ENCODE measurements at places on chromosomes 16 and 17.

DNA sequence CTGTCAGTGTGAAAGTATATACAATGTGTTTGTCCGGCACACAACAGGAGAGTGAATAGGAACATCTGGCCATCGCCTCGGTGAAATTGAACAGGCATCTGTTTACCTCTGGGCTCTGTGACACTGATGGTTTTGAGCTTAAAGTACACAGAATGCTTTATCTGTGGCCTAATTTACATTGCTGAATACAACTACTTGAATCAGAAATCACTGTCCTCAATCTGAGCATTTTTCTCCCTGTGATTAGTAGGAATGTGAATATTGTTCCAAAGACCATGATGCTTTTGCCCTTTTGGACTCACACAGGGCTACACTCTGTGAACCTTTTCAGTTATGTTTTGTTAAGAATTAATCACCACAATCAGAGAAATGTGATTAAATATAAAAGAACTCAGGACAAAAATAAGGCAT is 323.0 kb upstream of the TBX2 start:
- no peak for DNase-seq

- no peak for DNase-seq
Measured at GRCh38 chr16:85270374-85270773, 158.1 kb upstream of the CIBAR2 start.

DNA sequence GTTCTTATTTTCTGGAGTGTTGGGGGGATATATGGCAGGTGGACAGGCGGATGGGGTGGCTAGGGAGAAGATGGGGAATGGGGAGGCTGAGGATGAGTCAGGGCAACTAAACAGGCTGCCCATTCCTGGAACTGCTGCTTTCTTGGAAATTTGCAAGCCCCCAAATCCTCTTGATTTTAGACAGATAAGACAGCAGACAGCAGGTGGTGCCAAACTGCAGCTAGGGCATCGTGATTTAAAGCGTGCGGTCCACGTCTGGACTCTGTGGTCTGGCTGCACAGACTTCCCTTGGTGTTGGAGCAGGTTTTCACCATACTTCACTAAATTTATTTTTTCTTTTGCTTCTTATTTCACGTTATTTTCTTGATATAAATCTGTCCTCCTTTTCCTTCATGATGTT is 10.9 kb upstream of the KRT24 start:
- DNase-seq: no peak

DNA sequence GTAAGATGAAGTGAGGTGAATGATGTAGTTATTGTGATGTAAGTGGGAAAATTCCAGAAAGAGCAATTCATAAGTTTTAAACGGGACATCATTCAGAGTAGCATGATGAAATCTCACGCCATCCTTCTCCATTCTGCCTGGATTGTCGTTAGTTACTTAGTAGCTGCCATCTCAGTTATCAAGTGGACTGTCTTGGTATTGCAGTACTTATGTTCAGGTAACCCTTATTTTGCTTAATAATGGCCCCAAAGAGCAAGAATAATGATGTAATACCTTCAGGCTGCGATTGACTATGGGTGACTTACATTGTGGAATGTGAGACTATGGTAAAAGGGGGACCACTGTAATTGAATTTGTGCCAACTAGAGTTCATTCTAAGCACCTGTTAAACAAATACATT is 234.1 kb upstream of the TOM1L1 start:
- DNase-seq: no peak

- DNase-seq: no peak
Measured at GRCh38 chr16:11689031-11689840, 21.0 kb downstream of the SNN start.

GRCh38 chr16:82177555-82177954 is 7.5 kb upstream of the MPHOSPH6 start:
- no peak for DNase-seq

DNA sequence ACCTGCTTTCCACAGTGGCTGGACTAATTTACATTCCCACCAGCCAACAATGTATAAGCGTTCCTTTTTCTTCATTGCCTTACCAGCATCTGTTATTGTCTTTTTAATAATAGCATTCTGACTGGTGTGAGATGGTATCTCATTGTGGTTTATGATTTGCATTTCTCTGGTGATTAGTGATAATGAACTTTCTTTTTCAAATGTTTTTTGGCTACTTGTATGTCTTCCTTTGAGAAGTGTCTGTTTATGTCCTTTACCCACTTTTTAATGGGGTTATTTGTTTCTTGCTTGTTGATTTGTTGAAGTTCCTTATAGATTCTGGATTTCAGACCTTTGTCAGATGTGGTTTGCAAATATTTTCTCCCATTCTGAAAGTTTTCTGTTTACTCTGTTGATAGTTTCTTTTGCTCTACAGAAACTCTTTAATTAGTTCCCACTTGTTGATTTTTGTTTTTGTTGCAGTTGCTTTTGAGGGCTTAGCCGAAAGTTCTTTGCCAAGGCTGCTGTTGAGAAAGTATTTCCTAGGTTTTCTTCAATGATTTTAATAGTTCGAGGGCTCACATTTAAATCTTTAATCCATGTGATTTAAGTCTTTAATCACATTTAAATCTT is 26.8 kb downstream of the ITGAM start:
- no peak for DNase-seq

DNA sequence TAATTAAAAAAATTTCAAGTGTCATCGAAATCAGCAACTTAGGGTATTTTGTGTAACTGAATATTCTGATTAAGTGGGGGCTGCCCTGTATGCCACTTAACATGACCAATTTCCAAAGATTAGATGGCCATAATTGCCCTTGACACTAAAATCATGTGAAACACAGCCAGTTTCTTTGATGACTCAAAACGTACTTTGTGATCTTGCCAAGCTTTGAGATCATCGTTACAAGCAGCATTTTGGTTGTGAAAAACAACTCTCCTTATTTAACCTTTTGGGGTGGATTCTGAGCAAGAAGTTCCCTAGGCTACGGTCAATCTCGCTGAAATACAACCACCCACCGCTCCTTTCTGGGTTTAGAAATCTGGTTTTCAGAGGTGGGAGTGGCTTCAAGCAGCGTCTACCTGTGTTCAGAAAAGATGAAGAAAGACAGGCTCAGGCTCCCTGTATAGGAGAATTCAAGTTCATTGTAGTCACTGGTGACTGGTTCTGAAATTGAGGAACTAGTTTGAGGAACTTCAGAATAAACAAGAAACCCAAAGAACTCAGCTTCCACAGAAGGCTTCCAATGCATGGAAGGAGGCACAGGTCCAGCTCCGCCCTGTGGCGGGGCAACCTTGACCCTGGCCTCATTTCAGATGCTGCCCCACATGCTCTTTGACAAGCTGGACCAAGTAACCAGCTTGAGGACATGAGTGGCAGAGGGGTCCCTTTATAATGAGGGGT is 9.4 kb downstream of the MAP3K14 start:
- DNase-seq: no peak

DNA sequence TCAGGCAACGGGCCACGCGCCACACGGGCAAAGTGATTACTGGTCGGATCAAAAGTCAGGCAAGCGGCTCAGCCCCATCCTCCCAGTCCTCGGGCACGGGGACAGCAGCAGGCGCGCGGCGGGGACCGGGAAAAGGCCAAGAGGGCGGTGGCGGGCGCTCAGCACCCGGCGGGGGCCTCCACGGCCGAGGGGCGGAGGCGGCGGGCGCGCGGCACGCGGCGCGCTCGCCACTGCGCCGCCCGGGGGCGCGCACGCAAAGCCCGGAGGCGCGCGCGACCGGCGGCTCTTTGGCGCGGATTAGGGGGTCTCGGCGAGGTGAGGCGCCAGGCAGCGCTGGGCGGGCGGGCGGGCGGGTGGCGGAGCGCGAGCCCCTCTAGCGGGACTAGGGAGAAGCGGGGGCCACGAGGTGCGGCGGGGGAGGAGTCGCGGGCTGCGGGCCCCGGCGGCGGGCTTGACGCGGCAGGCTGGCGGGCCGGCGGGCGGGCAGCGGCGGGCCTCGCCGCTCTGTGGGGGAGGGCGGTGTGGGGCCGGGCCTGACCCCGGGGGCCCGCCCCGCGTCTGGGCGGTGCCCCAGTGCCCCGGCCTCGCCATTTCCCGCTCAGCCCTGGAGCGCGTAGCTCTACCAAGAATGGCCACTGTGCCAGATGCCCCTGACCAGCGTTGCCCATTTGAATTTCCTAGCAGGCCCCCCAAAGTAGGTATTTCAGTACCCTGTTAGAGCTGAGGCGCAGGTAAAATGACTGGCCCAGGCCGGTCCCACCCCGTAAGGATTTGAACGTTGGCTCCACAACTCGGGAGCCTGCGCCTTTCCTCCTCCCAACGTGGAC is at the start of the genes ACACA and TADA2A:
Gene ACACA, minus strand, starts transcription at position 202 of the 827 bp plus-strand sequence. CDS start 537 bp downstream, outside the sequence.
Gene TADA2A, plus strand, starts transcription at position 252 of the 827 bp plus-strand sequence. CDS start 4,480 bp downstream, outside the sequence.
- peak; percentile 73 for DNase-seq

DNA sequence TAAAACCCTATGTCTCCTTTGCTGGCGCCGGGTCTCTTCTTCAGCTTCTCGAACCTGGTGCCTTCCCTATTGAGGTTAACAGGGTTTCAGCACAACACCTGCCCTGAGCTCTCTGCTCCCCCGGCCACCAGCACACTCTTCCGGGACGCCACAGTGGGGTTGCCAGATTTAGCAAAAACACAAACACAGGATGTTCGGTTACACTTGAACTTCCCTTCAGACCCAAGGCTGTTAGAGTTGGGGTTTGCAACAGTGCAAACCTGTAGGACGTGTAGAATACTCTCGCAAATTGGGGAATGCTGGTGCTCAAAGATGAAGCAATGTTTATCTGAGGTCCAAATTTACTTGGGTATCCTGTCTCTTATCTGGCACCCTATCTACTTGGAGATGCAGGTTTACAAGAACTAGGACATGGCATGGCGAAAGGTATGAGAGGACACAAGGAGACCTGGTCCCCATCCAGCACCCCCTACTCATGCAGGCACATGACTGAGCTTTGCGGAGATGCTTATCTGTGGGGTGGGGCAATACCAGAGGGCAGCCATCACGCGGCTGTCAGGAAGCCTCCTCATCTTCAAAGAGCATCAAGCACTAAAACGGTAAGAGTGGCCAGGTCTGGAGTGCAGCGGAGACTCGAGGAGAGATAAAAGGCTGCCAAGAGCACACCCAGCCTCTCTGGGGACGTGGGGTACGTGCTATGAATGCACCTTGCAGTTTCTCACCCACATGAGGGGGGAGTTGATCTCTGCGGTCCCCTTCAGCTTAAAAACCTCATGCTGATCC is 52.8 kb downstream of the SDK2 start:
- no peak for DNase-seq
